A549 (cell line): ENCODE measurements at places on chromosomes 6 and 20.

DNA sequence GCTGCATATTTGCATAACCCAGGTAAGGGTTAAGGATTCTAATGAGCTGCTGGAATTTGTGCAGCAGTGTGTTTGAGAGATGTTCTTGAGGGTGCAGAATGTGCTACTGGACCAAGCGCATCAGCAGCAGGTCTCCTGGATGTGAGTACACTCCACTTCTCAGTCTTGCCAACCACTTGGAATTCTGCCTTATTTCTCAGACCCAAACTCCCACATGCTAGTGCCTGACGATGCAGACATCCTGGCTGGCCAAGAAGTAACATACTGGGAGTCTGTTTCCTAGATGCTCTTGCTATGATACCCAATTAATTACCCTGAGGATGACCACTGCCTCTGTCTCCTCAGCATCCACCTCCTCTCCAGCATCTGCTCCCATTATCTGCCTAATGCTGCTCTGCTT, 186.6 kb downstream of the MOXD1 start:
- DNase-seq: no peak

GRCh38 chr6:100088009-100088408, 94.0 kb upstream of the MCHR2 start:
- no peak for DNase-seq

- DNase-seq: no peak
These were observed 18.1 kb upstream of the SFT2D1 start for GRCh38 chr6:166360243-166361076.

DNA sequence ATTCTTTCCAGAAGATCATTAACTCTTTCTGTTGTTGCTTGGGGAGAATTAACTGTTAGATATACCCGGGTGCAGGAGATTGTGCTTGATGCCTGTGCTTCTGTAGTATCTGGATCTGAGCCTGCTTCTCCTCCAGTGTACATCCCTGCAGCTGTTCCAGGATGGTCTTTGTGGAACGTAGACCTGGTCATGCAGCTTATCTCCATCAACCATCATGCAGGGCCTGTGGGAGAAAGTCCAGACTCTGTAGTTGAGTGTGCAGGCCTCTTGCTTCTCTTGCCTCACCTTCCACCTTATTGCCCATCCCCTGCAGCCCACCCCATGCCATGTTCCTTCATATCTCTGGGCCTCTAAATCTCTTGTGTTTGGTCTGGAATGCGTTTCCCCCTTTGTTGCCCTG, 75.3 kb upstream of the VSTM2L start:
- DNase-seq: no peak

DNA sequence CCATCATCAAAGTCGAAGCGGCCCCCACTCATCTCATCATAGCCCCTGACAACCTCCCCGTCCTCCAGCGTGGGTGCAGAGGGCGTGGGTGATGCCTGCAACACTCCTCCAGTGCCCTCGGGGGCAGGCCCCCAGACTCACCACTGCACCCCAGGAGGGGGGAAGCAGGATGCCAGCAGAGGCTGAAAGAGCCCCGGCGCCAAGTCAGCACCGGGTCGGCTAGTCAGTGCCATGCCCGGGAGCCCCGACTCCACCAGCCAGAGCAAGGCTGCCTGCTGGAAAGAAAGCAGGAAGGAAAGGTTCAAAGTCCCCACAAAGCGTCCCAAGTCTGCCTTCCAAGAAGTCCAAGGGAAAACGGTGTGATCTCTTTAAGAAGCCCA, 324 bp downstream of the JPH2 start:
- DNase-seq: no peak

DNA sequence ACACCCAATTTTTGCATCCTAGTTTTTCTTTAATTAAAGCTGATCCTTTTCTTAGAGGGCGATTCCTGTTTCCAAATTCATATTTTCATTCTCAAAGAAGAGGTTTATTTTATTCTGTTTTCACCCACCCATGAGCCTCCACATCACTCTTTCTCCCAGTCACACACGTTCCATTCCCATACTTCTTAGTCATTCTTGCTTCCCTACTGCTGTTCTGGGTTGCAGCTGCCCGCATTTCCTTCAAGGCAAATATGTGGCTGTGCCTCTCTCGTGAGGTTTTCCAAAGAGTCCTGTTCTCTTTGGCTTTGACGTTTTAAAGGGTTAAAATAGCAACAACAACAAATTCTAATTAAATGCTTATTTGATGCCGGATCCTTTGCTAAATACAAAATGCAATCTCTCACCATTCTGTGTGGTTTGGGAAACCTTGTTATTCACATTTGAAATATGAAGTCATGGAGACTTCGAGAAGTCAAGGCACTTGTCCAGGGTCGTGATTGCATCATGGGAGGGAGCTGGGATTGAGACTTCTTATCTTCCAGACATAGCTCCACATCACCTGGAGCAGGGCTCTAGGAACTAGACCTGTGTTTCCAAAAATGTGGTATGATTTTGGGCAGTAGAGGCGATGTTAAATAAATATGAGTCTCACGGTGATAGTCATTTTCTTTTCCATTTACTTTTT, 126.6 kb downstream of the DOK5 start:
- no peak for DNase-seq
